Caco-2 (cell line): ENCODE measurements at places on chromosomes 7 and 10.

DNA sequence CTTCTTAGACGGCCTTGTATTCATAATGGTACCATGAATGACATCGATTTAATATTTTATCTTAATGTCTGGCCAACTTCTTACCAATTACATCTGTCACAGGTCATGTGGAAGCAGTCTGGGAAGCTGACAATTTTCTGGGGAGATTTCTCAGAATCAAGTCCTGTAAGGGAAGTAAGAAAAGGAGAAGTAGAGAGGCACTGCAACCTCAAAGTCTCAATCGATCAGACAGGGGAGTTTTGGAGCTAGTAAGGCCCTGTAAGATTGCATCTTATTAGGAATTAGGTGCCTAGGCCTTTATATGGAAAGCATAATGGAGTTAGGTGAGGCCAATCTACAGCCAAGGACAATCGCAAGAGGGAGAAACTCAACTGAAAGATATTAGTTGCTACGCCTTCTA, 694.6 kb upstream of the SORCS1 start:
- H3K27ac ChIP-seq: no peak overlapping the region
- no peaks in the 10 kb centered on the region for H3K27me3 ChIP-seq
- no peak overlapping the region for H3K4me3 ChIP-seq
- no peak for DNase-seq
- no peaks in the 10 kb centered on the region for H3K36me3 ChIP-seq

GRCh38 chr10:47413531-47414226, 29.6 kb upstream of the ZNF488 start:
- no peak for DNase-seq
- no peak overlapping the region for H3K4me3 ChIP-seq
- no peaks in the 10 kb centered on the region for H3K27me3 ChIP-seq

DNA sequence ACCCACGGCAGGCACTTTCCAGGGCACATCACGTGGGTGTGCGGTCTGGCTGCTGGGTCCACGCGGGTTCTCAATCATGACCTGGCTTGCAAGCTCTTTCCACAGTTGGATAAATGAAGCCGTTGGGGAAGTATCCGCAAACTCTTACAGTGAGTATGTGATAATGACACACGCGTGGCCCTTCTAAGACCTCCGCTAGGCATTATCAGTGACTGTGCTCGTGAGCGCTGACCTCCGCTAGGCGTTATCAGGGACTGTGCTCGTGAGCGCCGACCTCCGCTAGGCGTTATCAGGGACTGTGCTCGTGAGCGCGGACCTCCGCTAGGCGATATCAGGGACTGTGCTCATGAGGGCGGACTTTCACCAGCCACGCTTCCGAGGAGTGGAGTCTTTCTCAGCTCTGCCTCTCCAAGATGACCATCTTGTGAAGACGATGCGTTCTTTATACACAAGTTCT, 107.0 kb downstream of the WDR37 start:
- H3K36me3 ChIP-seq: no peaks in the 10 kb centered on the region
- H3K4me3 ChIP-seq: no peak overlapping the region
- H3K27me3 ChIP-seq: peaks cover 2% of the 10 kb centered on the region; the same call in 1 of the 2 replicates
- no peaks in the 10 kb centered on the region for H3K4me1 ChIP-seq

- H3K27ac ChIP-seq: no peak overlapping the region
- peaks cover 4% of the 10 kb centered on the region for H3K4me1 ChIP-seq
- DNase-seq: no peak
These were observed 1.8 kb downstream of the RP9 start for GRCh38 chr7:33107136-33108066.

DNA sequence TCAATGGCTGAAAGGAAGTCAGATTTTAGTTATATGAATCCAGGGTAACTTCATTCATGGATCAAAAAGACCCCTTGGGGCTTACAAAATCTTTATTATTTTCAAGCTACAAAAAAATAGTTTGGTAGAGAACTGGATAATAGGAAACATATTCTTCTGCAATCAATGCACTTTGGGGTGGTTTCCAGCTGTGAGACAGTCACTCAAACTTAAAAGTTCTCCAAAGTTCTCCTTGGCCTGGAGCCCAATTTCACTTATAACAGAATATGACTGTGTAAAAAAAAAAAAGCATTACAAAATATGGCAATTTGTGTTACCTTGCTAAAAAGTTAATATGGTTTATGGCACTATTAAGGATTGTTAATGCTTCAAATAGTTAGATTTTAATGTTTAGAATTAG, 255.5 kb downstream of the AGMO start:
- H3K4me1 ChIP-seq: no peaks in the 10 kb centered on the region
- no peak overlapping the region for H3K4me3 ChIP-seq
- H3K36me3 ChIP-seq: no peaks in the 10 kb centered on the region
- no peak overlapping the region for H3K27ac ChIP-seq

GRCh38 chr7:135959646-135960363, 17.4 kb downstream of the MTPN start:
- H3K27ac ChIP-seq: no peak overlapping the region
- no peak for DNase-seq
- no peaks in the 10 kb centered on the region; the same call in 1 of the 2 replicates for H3K36me3 ChIP-seq
- H3K4me1 ChIP-seq: peaks cover 10% of the 10 kb centered on the region; the same call in 1 of the 2 replicates
- no peak overlapping the region for H3K4me3 ChIP-seq

- H3K36me3 ChIP-seq: no peaks in the 10 kb centered on the region
- no peaks in the 10 kb centered on the region for H3K27me3 ChIP-seq
- no peak for DNase-seq
These were observed 251.3 kb downstream of the REEP3 start for GRCh38 chr10:63772491-63772890.

DNA sequence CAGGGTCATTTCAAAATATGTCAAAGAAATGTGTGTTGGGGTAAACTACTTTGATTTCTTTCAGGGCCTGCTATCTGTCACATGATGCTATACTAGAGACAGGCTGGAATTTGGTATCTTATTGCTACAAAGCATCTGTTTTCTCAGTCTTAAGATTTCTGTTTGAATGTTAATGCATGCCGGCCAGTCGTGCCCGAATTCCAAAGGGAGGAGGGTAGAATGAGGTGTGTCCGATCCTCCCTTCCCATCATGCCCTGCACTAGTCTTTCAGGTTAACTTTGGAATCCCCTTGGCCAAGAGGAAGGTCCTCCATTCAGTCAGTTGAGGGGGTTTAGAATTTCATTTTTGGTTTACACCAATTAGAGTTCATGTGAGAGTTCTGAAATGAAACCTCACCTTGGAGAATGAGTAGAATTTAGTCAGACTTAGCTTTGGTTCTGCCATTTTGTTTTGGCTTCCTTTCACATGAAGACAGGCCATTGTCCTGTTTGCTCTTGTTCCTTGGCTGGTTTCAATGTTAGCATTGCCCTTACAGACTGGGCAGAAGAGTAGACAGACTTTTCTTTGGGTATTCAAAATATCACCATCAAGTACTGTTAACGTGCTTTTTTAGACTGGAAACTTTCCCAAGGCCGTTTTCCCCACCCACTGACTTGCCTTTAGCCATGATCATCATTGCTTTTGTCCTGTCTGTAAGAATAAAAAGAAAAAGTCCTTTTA, 95.8 kb downstream of the CAMK1D start:
- peak; percentile 30 for DNase-seq
- H3K4me1 ChIP-seq: no peaks in the 10 kb centered on the region
- no peak overlapping the region for H3K27ac ChIP-seq
- H3K36me3 ChIP-seq: no peaks in the 10 kb centered on the region

DNA sequence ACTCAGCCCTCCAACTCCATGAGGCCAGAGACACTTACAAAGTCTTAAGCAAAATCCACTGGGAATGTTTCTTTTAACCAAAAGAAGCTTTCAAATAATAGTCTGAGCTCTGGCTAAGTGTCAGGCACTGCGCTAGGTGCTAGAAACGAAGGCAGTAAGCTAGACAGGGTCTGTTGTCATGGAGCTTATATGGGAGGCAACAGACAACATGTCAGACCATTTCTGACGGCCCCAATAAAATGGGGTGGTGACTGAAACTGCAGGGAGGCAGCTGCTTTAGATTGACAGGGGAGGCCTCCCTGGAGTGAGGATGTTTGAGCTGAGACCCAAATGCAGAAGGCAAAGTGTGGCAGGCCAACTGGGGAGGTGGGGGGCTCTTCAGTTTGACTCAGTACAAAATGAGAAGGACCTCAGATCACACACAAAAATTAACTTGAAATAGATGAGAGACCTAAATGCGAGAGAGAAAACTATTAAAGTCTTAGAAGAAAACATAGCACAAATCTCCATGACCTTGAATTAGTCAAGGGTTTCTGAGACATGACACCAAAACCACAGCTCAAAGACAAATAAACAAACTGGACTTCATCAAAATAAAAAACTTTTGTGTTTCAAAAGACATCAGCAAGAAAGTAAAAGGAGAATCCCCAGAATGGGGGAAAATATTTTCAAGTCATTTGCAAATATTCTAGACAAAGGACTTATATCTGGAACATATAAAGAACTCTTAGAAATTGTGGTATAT, 40.6 kb downstream of the SH3PXD2A start:
- peak overlapping the region; percentile 21 for H3K27ac ChIP-seq
- no peak for DNase-seq
- peaks cover 39% of the 10 kb centered on the region for H3K4me1 ChIP-seq
- no peaks in the 10 kb centered on the region for H3K27me3 ChIP-seq
- H3K4me3 ChIP-seq: no peak overlapping the region
